ENCODE measurements at places on chromosomes 13 and 19.

- H3K4me1 ChIP-seq: peaks cover 61% of the 10 kb centered on the region
- peak overlapping the region; percentile 89 for H3K4me3 ChIP-seq
- H3K36me3 ChIP-seq: peaks cover 28% of the 10 kb centered on the region
- DNase-seq: peak; percentile 71
These were observed 934 bp downstream of the N4BP2L2 start for GRCh38 chr13:32537580-32538142.

GRCh38 chr13:68927387-68928026 lies 1180.1 kb upstream of the ATXN8OS start:
- no peaks in the 10 kb centered on the region for H3K36me3 ChIP-seq
- H3K4me3 ChIP-seq: no peak overlapping the region
- H3K27me3 ChIP-seq: no peaks in the 10 kb centered on the region
- DNase-seq: no peak
- no peak overlapping the region for H3K27ac ChIP-seq

DNA sequence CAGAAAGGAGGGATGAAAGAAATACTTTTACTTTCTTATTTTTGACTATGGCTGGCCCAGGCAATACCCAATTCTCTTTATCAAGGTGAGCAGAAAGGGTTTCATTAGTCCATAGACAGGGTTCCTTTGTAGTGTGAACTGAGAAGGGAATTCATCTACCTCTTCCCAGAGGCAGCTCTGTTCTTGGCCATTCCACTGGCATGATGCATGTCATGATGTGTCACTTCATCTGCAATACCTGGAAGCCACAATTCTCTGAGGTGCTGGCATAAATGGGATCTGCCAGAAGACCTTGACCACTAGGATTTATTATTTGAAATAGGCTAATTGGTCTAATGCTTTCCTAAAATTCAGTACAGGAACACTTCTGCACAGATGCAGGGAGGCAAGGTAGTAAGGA lies 542.8 kb downstream of the RFC3 start:
- H3K4me1 ChIP-seq: no peaks in the 10 kb centered on the region
- H3K27ac ChIP-seq: no peak overlapping the region
- no peaks in the 10 kb centered on the region for H3K36me3 ChIP-seq
- DNase-seq: no peak

DNA sequence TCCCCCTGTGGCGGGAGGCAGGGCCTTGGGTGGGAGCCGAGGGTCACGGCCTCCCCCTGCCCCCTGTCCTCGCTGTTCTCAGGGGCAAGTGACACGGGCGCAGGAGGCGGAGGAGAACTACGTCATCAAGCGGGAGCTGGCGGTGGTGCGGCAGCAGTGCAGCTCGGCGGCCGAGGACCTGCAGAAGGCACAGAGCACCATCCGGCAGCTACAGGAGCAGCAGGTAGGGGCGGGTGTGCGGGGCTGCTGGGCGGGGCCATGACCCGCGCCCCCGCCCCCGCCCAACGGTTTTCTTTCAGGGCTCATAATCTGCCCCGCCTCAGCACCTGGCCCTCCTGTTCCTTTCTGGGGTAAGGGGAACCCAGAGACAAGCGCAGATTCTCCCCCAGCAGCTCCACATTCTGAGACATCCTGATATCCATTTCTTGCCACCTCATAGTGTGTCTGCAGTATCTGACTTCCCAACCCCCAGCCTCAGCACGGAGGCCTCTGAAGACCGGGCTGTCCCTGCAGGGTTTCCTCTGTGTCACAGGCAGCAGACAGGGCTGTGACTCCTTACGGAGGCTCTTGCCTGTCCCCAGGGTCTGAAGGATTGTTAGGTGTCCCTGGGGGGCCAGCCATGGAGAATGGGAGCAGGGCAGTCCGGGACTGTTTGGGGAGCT lies 15.9 kb downstream of the PRR36 start:
- H3K27me3 ChIP-seq: no peaks in the 10 kb centered on the region
- no peak overlapping the region for H3K4me3 ChIP-seq
- peaks cover 6% of the 10 kb centered on the region for H3K36me3 ChIP-seq

DNA sequence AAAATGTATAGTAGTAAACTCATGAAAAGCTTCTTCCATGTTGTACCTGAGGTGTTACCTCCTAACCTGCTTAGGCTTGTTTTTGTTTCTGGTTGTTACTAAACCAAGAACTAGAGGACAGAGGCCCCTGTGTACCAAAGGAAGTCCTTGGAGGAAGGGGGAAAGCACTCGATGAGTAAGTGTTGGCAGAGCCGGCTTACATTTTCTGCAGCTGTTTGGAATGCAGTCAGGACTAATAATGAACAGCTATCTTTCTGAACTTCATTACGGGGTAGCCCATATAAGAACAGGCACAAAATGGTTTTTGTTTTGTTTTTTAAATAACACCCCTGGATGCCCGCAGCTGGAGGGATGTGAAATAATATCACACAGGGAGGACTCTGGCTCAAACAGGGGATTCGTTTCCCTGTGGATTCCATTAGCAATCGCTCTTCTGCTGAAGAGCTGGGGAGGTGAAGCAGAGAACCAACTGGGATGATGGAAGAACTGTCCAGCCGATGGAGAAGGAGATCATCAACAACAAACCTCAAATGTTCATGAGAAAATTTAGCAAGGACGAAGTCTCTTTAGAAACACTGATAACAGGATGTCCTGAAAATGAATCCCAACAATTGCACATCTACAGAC lies 214.2 kb upstream of the MAB21L1 start:
- no peaks in the 10 kb centered on the region for H3K36me3 ChIP-seq
- no peak overlapping the region for H3K27ac ChIP-seq
- H3K27me3 ChIP-seq: no peaks in the 10 kb centered on the region
- H3K4me3 ChIP-seq: no peak overlapping the region

DNA sequence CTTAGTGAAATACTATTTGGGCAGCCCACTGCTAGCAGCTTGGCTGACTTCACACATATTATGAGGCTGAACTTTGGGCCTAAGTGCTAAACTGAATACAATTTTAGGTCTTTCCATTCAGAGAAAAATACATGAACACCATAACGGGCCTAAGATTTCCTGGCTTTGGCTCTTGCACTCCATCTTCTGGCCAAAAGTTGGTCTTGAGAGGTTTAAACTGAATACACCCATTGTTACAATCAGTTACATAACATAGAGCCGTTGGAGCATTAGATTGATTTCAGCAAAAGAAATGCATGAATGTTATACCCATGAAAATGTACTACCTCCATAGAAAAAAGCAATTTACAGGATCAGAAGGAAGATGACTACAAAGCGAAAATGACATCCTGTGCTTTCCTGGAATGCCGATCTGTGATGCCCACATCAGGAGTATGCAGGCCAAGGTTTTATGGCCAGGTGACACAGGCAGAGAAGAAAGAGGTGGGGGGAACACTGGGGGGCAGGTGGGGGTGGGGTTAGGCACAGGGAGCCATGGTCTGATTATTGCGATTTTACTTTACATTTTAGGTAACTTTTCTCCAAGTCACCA lies 11.1 kb upstream of the SHISA2 start:
- no peak overlapping the region for H3K4me3 ChIP-seq
- peak; percentile 72 for DNase-seq
- H3K27me3 ChIP-seq: no peaks in the 10 kb centered on the region
- H3K27ac ChIP-seq: peak overlapping the region; percentile 53

DNA sequence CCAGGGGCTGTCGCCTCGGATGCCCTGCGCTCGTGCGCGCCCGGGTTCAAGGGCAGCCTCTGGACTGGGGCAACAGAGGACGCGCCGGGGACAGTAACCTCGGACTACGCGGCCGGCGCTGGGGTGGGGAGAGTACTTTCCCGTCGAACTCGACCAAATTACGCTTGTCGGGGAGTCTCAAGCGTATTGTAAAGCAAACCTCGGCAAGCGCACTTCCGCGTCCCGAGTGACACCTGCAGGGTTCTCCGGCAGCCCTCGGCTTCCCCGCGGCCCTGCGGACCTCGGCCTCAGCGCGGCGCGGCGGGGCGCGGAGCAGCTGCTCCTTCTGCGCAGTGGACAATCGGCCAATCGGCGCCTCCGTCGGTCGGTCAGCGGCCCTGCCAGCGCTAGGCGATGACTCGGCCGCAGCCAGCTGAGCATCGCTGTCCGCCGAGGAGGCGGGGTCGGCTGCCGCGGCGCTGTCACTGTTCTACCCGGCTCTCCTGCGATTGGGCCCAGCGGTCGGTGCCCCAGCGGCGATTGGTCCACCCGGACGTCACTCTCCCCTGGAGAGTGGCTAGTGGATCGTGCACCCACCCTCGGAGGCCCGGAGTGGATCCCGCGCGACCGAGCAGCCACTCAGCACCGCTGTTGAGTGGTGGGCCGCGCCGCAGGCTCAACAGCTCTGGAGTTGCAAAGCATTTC lies at the start of gene SLC46A3:
Gene SLC46A3, minus strand, starts transcription at position 428 of the 684 bp plus-strand sequence. CDS start 972 bp downstream, outside the sequence.
- H3K27me3 ChIP-seq: no peaks in the 10 kb centered on the region
- peak within 1 kb of the TSS; percentile 71 for H3K4me3 ChIP-seq
- peaks cover 10% of the 10 kb centered on the region for H3K36me3 ChIP-seq

DNA sequence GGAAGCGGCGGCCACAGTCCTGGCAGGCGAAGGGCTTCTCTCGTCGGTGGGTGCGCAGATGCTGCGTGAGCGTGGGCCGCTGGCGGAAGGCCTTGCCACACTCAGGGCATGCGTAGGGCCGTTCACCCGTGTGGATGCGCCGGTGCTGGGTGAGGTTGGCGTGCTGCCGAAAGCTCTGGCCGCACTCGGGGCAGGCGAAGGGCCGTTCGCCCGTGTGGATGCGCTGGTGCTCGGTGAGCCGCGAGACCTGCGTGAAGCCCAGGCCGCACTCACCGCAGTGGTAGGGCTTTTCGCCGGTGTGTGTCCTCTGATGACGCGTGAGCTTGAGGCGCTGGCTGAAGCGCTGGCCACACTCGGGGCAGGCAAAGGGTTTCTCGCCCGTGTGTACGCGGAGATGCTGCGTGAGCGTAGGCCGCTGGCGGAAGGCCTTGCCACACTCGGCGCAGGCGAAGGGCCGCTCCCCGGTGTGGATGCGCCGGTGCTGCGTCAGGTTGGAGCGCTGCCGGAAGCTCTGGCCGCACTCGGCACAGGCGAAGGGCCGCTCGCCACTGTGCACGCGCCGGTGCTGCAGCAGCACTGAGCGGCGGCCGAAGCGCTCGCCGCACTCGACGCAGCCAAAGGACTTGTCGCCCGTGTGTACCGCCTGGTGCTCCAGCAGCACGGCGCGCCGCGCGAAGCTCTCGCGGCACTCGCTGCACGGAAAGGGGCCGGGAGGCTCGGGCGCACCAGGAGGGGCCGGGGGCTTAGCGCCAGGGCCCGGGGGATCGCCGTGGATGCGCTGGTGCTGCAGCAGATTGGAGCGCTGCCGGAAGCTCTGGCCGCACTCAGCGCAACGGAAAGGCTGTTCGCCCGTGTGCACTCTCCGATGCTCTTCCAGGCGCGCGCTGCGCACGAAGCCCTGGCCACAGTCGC lies 4.0 kb upstream of the UBE2M start:
- no peak overlapping the region for H3K4me3 ChIP-seq
- H3K27ac ChIP-seq: no peak overlapping the region
- no peaks in the 10 kb centered on the region for H3K27me3 ChIP-seq
- no peak for DNase-seq

DNA sequence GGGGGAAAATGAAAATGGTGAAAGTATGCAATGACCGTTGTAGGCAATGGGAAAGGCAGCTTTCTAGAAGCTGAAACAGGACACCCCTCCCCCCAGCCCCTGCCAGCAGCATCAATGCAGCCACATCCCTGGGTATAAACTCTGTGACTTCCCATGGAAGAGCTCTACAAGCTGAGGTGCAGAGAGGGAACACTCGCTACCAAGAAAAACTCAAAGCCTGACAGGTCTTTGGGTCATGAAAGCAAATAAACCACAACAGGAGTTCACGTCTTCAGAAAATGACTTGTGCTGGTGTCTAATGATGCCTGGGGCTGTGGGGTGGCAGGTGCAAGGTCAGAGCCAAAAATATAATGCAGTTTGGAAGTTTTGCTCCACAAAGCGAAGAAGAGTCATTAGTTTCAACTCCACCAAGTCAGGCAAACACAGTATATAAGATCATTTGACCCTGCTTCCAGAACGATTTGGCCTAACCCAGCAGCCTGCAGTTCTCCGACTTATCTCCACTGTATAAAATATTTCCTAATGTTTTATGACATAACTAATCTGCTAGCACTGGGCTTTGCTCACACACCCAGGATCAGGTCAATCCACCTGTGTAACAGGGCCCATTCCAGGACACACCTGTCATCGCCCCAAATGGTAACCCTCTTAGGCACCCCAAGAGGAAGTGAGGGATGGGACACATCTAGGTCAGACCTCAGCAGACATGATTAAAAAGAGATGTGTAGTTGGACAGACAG lies 102.1 kb downstream of the IRS2 start:
- H3K27ac ChIP-seq: peak overlapping the region; percentile 31
- H3K4me3 ChIP-seq: no peak overlapping the region
- peak; percentile 63 for DNase-seq
- peaks cover 22% of the 10 kb centered on the region for H3K4me1 ChIP-seq

- no peak for DNase-seq
- no peak overlapping the region for H3K4me3 ChIP-seq
- peaks cover 99% of the 10 kb centered on the region for H3K36me3 ChIP-seq
- no peak overlapping the region for H3K27ac ChIP-seq
- H3K27me3 ChIP-seq: no peaks in the 10 kb centered on the region
- no peaks in the 10 kb centered on the region for H3K4me1 ChIP-seq
These were observed 8.4 kb downstream of the ATP13A1 start for GRCh38 chr19:19655051-19655594.

DNA sequence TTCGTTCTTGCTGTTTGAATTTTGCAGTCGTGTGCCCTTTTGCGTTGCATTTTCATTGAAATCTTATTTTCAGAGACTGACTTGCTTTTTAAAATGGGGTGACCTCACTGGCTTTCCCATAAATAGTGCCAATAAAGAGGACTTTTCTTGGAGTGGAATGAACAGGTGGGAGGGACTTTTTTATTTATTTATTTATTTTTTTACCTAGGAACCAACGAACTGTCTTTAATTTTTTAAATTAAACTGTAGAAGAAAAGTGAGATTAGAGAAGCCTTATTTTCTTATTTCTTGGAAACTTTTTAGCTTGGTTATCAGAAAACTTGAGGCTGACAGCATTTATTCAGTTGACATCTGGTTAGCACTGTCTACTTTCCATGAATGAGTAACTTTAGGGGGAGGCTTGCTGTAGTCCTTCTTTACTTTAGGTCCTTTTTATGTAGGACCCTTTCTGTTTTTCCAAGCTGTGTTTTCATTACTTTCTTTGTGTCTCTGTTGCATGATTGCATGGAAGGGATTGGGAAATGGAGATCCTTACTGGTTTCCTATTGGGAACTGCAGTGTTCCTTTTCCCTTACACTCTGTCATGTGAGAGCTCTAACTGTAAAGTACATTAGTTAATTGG lies 1.7 kb downstream of the SLAIN1 start:
- H3K4me1 ChIP-seq: peaks cover 23% of the 10 kb centered on the region
- peak overlapping the region; percentile 43 for H3K27ac ChIP-seq
- DNase-seq: no peak
- peaks cover 14% of the 10 kb centered on the region for H3K27me3 ChIP-seq
- peak overlapping the region; percentile 33 for H3K4me3 ChIP-seq
- H3K36me3 ChIP-seq: no peaks in the 10 kb centered on the region

DNA sequence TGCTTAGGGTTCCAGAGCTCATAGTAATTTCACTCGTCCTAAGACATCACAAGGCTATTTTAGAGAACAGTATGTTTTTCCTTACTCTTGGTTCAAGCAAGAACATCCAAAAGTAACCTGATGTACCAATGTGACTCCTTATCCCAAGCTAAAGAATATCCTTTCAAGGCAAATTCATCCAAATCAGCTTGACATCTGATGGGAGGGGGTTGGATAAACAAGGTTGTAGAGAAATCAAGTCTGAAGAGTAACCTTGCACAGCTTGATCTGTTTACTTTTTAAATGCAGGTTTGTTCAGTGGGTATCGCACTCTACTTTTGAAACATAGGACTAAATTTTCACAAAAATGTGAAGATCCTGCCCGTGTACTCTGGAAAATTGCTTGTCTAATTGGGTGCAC lies 201.2 kb downstream of the GGACT start:
- H3K4me3 ChIP-seq: no peak overlapping the region
- H3K36me3 ChIP-seq: no peaks in the 10 kb centered on the region
- H3K27me3 ChIP-seq: no peaks in the 10 kb centered on the region
- DNase-seq: no peak
- no peaks in the 10 kb centered on the region for H3K4me1 ChIP-seq
- no peak overlapping the region for H3K27ac ChIP-seq
